ENCODE measurements at places on chromosomes 5 and 9.

DNA sequence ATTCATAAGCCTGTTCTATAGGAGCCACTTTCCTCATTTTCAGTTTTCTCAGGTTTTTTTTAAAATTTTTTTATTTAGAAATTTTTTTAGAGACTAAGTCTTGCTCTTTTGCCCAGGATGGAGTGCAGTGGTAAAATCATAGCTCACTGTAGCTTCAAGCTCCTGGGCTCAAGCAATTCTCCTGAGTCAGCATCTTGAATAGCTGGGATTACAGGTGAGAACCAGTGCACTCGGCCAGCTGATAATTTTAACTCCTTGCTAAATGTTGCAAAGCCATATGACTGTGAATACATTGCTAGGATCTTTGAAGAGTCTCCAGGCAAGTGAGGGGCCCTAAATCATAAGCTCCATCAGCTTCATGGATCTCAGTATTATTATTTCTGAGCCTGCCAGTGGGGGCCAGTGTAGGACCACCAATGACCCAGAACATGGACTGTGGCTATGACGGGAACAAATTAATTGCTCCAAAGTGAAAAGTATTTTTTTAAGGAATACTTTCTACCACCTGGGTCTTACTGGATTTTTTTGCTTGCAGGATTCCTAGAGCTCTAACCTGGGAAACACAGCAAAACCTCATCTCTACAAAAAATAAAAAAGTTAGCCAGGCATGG lies 5.7 kb upstream of the GAPVD1 start:
- no peak for DNase-seq

GRCh38 chr5:80492741-80493140 lies 4.8 kb downstream of the FAM151B start:
- DNase-seq = no peak

- DNase-seq = no peak
Measured at GRCh38 chr5:117379521-117379920, 804.9 kb upstream of the SEMA6A start.

DNA sequence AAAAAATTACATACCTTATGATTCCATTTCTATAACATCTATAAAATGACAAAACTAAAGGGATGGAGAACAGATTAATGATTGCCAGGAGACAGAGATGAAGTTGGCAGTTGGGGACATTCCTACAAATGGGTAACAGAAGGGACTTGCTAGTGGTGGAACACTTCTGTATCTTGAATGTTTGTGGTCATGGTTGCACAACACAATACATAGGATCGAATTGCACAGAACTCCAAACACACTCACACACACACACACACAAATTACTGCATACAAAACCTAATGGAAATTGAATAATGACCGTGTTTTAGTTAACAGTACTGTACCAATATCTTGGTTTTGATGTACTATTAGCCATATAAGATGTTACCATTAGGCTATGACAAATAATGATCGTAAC lies 330.7 kb upstream of the POU5F2 start:
- DNase-seq = no peak

DNA sequence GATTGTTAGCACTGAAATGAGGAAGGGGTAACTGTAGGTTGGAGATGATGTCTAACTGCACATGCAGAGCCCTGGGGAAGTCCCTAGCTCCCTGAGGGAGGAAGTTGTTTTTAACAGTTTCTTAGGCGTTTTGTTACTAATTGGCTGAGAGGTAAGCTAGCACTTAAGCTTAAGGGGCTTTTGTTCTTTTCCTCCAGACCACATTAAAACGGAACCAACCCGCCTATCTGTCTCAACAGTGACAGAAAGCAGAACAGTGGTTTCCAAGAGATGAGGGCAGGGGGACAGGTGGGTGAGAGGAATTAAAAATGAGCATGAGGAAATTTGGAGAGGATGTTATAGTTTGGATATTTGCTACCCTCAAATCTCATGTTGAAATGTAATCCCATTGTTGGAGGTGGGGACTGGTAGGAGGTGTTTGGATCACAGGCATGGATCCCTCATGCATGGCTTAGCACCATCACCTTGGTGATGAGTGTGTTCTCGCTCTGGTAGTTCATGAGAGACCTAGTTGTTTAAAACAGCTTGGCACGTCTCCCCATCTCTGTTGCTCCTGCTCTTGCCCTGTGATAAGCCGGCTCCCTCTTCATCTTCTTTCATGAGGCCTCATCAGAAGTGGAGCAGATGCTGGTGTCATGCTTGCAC lies 38.9 kb downstream of the LYRM7 start:
- no peak for DNase-seq

GRCh38 chr5:135488727-135489465 lies 36.7 kb upstream of the TIFAB start:
- no peak for DNase-seq

GRCh38 chr5:132828846-132829494 lies 1.5 kb downstream of the SHROOM1 start:
- DNase-seq = no peak
